NCI-H446 treated with DMSO at 0.1 percent for 48 hours (cell line): ENCODE measurements at places on chromosomes 2 and 18.

GRCh38 chr18:25349926-25350487 is 2.0 kb downstream of the ZNF521 start:
- DNase-seq: no peak

DNA sequence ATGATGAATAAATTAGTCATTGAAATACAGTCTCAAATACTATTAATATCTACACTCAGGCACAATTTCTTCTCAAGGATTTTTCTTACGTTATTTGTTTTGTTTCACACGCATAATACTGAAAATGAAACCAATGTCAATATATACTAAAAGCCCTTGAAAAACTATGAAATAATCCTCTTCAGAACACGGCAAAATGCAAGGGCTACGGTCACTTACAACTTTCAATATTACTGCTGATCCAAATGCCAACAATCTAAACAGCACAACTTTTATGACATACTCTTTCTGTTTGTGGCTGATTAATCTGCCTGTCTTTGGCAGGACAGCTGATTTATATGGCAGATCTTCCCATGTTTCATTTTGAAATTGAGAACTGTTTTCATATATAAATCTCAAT is 68.3 kb downstream of the LRPPRC start:
- no peak for DNase-seq

- no peak for DNase-seq
Observed at GRCh38 chr2:236052206-236052605, 116.0 kb downstream of the GBX2 start.

- no peak for DNase-seq
Observed at GRCh38 chr2:231342061-231342711, 53.3 kb upstream of the B3GNT7 start.

GRCh38 chr2:182649316-182649715 is 66.7 kb upstream of the DNAJC10 start:
- DNase-seq: peak; percentile 67

GRCh38 chr2:143088388-143088787 is 40.8 kb upstream of the ARHGAP15 start:
- no peak for DNase-seq

DNA sequence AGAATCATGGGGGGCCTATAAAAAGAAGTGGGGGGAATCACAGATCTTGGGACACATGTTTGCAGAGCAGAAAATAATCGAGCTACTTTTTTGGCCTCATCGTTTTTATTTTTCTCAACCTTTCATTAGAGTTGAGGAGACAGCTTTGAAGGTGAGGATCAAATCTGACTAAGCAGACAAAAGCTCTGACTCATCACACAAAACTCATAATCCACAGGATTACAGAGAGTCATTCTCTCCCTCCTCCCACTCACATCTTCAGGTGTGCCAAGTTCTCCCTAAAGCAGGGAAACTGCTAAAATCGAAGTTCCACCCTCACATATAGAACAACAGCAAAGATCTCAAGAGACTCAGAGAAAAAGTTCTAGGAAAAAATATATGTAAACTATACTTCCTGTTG is 15.6 kb downstream of the BAZ2B start:
- no peak for DNase-seq

- DNase-seq: no peak
Observed at GRCh38 chr2:205731583-205731981, 49.3 kb downstream of the NRP2 start.

DNA sequence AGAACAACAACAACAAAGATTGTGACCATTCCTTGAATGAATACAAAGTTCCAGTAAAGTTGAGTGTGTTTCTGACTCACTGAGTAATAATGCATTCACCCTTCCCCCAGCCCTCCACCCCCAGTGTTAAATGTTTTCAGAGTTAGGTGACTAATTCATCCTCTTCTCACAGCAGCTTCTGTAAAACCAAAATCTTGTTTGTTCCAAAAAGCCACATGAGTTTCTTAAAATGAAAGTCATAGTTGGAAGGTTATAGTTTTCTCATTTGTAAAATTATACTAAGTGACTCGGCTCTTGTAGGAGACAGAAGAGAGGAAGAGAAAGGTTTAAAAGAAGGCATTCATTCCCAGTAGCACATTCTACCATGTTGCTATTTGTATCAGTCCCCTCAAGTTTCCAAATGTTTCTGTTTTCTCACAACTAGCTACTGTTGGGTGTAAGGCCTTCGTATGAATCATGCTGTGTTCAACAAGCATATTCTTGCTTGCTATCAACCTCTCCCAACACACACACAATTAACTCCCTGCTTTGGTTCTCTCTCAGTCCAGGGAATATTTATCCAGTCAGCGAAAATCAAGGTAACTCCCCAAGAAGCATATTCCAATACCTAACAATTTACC is 75.3 kb downstream of the MBD2 start:
- no peak for DNase-seq

GRCh38 chr2:241300000-241300399 is 15.5 kb downstream of the HDLBP start:
- DNase-seq: no peak

DNA sequence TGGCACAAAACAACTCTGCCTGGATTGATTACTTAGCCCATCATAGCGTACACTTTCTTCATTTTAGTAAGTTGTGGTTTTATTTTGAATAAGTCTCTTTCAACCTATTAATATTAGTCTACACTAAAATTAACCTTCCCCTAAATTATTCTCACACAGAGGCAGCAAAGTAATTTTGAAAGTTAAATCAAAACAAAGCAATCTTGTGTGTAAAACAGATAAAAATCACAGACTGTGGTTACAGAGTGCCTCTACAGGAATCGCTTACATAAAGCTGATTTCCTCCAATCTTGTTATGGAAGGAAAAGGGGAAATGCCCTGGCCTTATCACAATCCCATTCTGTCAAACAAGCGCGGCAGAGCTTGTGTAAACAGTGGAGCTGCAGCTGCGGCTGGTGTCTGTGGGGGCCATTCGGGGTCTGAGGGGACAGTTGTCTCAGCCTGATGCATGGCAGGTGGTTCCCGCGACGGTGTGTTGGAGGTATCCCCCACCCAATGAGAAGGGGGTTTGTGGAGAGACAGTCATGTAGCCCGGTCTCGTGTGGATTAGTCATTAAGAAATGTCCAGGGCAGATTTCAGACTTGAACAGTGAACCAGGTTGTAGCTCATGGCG is 42.1 kb downstream of the BCL2L11 start:
- no peak for DNase-seq

DNA sequence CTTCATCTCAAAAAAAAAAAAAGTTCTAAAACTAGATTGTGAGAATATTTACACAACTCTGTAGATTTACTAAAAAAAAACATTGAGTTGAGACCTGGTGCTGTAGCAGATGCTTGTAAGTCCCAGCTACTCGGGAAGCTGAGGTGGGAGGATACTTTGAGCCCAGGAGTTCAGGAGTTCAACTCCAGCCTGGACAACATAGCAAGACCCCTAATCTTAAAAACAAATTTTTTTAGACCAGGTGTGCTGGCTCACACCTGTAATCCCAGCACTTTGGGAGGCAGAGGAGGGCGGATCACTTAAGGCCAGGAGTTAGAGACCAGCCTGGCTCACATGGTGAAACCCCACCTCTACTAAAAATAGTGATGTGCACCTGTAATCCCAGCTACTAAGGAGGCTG is 108.9 kb downstream of the MEMO1 start:
- no peak for DNase-seq

- no peak for DNase-seq
Observed at GRCh38 chr2:119112770-119113488, 45.6 kb downstream of the C1QL2 start.

GRCh38 chr2:168589236-168590211 is 133.5 kb downstream of the CERS6 start:
- no peak for DNase-seq

- DNase-seq: no peak
Observed at GRCh38 chr2:129689653-129690448, 289.6 kb upstream of the RAB6C start.

- no peak for DNase-seq
Observed at GRCh38 chr2:105072039-105072438, 34.2 kb downstream of the MRPS9 start.

DNA sequence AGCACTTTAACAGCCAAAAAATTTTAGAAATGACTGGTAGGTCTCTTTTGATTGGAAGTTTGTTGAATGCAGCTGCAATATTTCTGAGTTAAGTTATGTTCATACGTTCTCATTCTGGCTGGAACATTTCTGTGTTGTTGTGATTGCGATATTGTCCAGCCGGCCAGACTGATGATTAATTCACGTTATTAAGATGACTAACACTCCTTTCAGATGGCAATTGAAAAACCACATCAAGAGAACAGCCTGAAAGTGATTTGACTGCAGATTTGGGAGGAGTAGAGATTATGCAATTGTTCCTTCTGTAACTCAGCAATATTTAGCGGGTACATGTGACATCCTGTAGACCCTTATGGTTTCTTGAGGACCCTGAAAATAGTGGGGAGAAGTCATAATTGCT is 133.7 kb downstream of the FBXO15 start:
- DNase-seq: no peak

- no peak for DNase-seq
Observed at GRCh38 chr18:31380912-31381311, 4.3 kb downstream of the DSG4 start.

GRCh38 chr2:62042400-62042799 is 136.9 kb downstream of the COMMD1 start:
- no peak for DNase-seq

DNA sequence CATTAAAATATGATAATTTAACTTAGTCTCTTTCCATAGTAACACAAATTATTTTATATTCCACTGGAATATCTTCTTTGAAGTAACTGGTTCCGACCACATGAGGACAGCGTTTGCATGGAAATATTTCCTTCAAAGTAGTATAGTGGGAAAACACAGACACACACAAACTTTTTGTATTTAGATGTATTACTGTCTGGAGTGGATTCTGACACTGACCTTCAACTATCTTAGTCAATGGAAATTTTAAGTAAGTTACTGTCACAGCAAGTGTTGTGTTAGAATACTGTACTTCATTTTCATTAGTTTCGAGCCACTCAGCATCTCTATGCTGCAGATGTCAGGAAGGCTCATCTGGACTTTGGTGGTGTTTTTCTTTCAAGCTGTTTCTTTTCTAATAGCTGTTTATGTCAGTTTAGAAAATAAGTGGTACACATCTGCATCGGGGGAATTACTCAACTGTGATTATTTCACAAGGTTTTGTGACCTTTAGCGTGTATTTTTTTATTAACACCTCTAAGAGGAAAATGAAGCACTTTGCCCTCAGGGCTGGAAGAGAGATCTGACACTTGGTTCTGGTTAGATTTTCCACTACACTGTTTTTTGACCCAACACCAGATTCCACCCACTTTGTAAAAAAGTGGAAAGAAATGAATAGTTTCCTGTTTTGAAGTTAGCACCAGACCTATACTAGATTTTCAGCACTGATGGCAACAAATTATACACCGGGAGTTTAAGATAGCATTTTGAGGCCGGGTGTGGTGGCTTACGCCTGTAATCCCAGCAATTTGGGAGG is 18.9 kb upstream of the THOC1 start:
- no peak for DNase-seq

DNA sequence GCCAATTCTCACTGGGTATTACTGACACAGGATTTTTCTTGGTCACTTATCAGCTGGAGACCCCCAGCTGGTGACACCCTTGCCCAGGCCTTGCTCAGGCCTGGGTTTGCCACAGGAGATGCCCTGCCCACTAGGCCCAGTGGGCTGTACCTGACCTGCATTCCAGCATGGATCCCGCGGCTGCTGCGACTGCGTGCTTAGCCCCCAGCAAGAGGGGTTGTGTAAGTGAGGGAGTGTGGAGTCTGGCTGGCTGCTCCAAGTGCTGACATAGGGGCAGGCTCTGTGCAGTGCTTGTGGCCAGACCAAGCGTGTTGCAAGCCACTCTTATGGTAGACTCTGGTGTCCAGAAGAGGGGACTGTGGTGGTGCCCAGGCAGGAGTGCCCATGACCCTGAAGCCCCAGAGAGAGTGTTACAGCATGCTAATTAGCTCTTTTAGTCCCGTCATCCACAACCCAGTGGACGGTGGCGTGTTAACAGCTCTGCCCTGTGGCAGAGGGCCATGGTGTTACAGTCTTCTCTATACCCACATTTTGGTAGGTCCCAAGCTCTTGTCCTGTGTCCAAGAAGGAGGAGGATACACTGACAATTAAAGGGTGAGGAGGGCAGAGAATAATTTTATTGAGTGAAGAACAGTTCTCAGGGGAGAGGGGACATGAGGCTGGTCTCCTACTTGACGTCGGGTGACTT is 491.7 kb upstream of the MEIS1 start:
- DNase-seq: no peak

- no peak for DNase-seq
Observed at GRCh38 chr2:7951001-7951400, 730.9 kb upstream of the ID2 start.

GRCh38 chr2:62265106-62265505 is 69.2 kb downstream of the B3GNT2 start:
- DNase-seq: no peak

GRCh38 chr2:223101340-223102039 is 49.5 kb downstream of the KCNE4 start:
- no peak for DNase-seq

GRCh38 chr2:88199912-88200682 is 30.0 kb downstream of the THNSL2 start:
- no peak for DNase-seq
